ENCODE measurements at places on chromosomes 5 and 9.
A peak's percentile ranks its signal among the peaks of the same experiment; 100 is the strongest.

DNA sequence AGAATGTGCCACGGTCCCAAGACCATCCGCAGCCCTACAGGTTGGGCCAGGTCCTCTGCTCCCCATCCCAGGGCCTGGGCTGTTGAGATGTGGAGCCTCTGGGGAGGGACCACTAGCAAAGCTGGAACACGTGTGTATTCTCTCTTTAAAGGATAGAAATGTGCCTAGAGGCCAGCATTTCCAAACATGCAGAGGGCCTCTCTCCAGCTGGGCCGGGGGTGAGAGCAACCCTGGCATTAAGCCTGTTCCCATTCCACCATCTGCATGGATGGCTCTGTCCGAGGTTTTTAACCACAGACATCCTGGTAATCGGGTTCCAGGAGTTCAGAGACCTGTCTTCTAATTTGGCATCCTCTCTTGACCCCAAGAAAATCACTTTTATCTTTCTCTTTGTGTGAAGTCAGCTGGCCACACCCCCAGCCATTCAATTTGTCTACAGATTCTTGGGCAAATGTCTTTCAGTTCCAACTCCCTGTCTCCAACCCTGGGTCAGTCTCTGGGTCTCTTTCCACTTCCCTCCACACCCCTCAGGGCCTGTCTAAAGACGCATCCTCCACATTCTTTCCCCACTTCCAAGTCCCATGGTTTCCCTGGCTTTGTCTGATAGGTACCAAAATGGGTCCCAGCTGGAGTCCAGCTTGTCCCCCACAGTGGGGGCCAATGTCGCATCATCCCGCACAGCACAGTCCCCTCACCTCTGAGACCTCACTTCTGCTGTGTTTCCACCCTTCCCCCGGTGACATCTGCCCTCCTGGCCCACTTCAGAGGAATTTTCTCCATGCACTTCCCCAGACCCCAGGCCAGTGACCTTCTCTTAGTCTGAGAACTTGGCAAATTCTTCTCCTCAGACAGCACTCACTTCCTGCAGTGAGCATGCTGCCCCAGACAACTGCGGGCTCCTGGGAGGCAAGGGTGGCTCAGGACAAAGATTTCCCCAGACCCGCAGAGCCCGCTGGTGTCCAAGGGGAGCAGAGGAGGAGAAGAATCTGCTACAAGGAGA is 56.8 kb downstream of the PTPDC1 start:
- no peak for DNase-seq

DNA sequence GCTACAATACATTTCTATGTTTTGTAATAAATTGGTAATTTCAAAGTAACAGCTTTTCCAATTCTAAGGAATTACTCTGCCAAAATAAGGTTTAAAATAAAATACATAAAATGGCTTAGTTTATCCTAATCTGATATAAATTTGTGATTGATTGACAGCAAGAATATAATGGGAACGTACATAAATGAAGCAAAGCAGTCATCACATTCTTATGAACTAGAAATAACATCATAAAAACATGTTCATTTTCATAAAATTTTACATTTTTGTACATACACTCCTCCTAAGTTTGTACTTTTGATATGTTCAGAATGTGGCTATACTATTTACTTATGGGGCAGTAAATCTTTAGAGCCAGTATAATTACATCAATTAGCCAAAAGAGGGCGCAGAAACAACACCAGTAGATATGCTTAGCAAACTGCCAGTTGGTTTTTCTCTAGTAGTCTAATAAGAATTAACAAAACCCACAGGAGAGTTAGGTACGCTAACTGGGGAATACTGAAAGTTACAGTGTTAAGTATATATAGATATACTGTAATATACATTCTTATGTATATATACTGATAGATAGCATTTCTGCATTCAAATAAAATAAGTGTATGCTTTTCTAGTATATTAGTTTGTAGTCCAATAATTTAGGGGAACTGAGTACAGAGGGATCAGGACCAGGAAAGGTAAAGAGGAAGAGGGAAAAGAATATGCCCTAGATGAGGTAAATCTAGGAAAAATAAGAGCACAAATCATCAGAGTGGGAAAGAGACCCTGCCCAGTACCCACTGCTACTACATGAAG is 76.8 kb downstream of the ZDHHC21 start:
- DNase-seq = no peak

DNA sequence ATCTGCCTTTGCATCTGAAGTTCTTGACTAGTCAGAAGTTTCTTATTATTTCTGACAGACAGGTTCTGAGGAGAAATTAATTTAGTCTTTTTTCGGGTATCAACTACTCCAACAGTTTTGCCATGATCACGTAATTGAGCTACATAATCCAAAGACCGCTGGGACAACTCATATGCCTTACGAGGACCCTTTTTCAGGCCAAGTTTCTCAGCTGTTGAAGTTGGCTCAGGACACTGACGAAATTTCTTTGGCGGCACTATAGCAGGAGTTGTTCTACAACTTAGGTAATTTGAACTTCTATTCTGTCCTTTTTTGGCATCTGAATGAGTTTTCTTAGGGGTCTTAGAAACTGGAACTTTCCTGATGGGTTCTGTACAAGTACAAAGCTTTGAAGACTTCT is 27.2 kb downstream of the SETX start:
- no peak for DNase-seq

DNA sequence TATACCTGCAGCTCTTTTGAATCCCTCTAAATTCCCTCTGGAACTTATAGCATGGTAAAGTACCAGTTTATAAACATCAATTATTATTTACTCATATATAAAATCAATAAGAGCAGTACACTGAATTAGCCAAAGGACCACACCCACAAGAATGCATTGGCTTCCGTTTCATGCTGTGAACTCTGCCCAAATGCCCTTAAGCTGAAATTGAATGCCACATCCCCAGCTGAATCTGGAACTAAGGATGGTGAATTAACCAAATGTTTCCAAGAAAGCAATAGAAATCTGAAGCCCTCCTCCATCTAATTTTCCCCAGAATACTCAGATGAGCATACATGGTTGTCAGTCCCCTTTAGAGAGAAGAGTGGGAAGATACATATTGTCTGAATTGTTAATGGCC is 436.4 kb upstream of the FTMT start:
- no peak for DNase-seq

- no peak for DNase-seq
Measured at GRCh38 chr9:131781069-131781468, 41.2 kb upstream of the RAPGEF1 start.

GRCh38 chr5:171867786-171868185 is 82.2 kb downstream of the SMIM23 start:
- no peak for DNase-seq

GRCh38 chr9:124477211-124477647 is 27.0 kb downstream of the ADGRD2 start:
- DNase-seq = no peak

DNA sequence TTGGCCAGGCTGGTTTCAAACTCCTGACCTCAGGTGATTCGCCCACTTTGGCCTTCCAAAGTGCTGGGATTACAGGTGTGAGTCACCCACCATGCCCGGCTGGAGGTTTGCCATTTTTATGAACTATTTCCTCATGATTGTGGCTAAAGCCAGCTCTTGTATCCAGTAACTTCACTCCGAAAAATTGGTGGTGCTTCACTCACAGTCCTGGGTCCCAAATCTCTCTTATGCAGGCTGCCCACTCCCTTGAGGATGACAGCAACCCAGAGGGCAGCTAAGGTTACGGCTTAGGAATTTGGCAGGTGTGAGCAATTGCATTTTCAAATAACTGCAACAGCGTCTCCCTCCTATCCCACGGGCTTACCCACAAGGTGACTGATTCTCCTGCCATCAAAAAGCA is 23.4 kb upstream of the FUBP3 start:
- no peak for DNase-seq

- DNase-seq = no peak
Measured at GRCh38 chr9:89845862-89846261, 241.1 kb downstream of the GADD45G start.

DNA sequence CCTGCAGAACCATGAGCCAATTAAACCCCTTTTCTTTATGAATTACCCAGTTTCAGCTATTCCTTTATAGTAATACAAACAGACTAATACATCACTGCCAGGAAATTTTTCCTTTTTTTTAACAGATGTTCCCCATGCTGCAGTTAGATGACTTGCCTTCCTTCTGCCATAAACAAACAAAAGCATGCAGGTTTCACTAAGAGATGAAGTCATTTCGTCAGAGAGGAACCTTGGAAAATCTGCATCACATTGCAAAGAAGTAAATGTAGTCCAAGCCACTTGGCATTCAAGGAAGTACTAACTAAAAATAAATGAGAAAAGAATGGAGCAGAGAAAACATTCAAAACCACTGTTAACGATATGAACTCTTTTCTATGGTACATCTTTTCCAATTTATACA is 194.1 kb upstream of the EFNA5 start:
- no peak for DNase-seq

- DNase-seq = no peak
Measured at GRCh38 chr5:138732933-138733332, 20.3 kb upstream of the CTNNA1 start.

DNA sequence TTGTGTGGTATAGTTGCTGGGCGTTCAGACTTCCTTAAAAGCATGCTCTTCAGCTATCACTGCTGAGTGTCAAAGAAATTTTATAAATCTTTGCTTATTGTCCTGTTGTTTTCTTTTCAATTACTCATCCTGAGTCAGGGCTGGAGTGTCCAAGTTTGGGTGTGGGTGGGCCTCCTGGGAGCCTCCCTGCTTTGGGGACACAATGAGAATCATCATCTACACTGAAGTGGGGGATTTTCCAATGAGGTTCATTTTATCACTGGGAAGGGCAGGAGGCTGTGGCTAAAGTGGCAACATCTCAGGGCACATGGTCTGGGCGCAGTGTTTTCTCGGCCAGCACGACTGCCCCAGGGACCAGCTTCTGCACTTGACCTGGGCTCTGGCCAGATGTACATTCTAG is 19.5 kb downstream of the GFPT2 start:
- no peak for DNase-seq

- peak; percentile 49 for DNase-seq
Measured at GRCh38 chr9:19184144-19184917, 46.2 kb upstream of the DENND4C start.

DNA sequence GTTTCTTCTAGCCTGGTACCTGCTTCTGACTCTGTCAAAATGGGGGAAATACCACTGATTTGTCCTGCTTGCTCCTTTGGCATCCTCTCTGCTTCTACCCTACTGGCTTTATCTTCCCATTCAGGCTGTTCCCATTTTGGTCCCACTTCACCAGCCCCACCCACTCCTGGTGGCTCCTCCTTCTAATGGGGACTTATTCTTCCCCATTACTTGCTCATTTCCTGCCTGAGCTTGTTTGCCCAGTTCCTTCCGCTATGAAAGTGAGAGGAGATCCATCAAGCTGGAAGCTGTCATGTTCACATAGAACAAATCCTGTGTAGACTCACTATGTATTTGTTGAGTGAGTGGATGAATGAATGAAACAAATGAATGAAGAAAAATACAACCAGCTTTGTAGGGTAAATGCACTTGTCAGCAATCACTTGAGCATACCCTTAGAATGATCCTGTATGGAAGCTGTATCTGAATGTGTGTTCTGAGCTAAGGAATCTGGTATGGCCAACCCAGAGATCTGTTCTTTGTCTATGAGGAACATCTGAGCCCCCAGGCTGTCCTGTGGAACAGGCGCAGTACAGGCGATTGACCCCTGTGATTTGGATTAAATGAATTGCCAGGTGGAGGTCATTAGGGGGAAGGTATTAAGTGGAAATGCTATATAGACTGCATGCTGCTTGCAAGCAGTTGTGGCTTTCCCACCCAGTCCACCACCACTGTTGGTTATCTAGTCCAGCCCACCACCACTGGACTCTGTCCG is 89.5 kb downstream of the APBA1 start:
- DNase-seq = no peak

DNA sequence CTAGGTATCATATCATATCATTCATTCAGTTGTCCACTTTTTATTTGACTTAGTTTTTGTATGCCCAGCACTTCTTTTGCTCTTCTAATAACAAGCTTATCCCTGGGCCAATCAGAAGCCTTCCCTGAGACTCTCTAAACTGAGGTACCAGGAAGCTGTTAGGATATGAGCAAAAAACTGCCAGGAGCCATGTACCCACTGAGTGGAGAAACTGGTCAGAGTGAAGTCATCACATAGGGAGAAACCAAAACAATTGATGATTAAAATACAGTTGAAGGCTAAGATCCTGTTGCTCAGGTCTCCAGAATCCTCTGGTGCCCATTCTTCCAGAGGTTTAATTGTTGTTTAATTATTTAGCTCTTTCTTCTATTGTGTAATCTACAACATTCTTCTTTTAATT is 120.2 kb downstream of the KIAA0825 start:
- no peak for DNase-seq

DNA sequence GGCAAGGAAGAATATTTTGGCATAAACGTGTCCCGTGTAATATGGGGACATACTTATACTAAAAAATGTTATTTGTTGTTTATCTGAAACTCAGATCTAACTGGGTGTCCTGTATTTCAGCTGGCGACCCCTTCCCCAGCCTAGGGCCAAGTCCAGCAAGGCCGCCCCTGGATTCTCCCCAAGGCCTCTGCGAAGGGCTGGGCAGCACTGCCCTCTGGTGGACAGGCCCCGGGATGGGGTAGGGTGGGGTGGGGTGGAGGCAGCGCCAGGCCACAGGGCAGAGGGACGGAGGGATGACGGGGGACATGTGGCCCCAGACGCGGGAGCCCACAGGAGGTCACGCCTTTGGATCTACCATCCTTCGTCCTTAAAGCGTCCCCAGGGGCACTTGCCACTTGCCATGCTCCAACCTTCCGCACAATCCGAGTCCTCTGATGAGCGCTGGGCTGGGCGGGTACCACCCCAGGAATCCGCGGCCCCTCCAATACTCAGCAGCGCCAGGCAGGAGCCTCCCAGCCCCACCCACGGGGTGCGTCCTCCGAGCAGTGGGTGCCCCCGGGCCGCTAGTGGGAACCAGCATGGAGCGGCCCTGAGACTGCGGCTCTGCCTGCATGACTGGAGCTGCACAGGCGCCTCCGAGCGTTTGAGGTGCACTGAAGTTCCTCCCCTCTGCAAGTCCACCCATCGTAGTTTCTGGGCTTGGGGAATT is 7.1 kb upstream of the AGPAT2 start:
- DNase-seq = no peak

- no peak for DNase-seq
Measured at GRCh38 chr9:29826421-29826820, 2253.1 kb upstream of the C9orf72 start.

DNA sequence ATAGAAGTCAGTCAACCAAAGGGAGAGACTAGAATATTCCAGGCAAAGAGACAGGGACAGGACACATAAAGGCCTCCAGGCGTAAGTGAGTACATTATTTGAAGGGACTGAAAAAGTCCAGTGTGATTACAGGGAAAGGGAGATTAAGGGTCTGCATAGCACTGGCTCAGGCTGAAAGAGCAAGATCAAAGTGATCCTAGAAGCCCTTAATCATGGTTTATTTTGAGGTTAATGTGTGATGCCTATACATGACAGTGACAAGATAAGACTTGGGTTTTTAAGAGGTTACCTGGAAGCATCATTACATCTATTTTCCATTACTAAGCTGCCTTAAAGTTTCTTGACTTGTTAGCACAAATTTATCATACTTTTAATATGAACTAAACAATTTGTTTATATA is 25.8 kb downstream of the LMBRD2 start:
- DNase-seq = no peak
